ENCODE measurements at places on chromosomes 12 and 14.
A peak's percentile ranks its signal among the peaks of the same experiment; 100 is the strongest.

DNA sequence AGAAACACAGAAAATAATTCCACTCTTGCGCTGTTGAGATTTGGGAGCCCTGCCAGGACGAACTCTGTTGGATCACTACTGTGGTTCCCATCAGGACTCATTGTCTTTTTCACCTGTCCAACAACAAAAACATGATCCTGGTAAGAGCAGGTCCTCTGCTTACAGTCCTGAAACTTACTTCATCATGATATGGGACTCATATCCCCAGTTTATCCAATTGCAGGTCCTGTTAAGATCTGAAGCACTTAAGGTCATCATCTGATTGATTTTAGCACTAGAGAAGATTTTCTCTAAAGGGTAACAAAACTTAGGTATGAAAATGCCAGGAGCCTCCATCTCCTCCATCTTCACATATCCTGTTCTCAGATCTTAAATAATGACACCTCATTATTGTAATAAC lies at the start of gene OR6S1:
Gene OR6S1 (minus strand): TSS at position 101 of the 400 bp plus-strand sequence. CDS start 0 bp downstream, at position 101.
- DNase-seq, result no peak
- no peaks in the 10 kb centered on the region for H3K27me3 ChIP-seq
- H3K36me3 ChIP-seq, result no peaks in the 10 kb centered on the region
- no peak within 1 kb of the TSS for H3K27ac ChIP-seq

- H3K4me3 ChIP-seq, result no peak overlapping the region
- H3K27me3 ChIP-seq, result no peaks in the 10 kb centered on the region
- no peaks in the 10 kb centered on the region for H3K36me3 ChIP-seq
- no peak for DNase-seq
- H3K4me1 ChIP-seq, result no peaks in the 10 kb centered on the region
- no peak overlapping the region for H3K27ac ChIP-seq
Observed at GRCh38 chr12:78457938-78458337, 406.6 kb upstream of the SYT1 start.

- H3K36me3 ChIP-seq, result no peaks in the 10 kb centered on the region
- H3K4me3 ChIP-seq, result no peak overlapping the region
- DNase-seq, result no peak
- H3K27me3 ChIP-seq, result no peaks in the 10 kb centered on the region
Observed at GRCh38 chr14:35940291-35940690, 114.2 kb downstream of the BRMS1L start.

DNA sequence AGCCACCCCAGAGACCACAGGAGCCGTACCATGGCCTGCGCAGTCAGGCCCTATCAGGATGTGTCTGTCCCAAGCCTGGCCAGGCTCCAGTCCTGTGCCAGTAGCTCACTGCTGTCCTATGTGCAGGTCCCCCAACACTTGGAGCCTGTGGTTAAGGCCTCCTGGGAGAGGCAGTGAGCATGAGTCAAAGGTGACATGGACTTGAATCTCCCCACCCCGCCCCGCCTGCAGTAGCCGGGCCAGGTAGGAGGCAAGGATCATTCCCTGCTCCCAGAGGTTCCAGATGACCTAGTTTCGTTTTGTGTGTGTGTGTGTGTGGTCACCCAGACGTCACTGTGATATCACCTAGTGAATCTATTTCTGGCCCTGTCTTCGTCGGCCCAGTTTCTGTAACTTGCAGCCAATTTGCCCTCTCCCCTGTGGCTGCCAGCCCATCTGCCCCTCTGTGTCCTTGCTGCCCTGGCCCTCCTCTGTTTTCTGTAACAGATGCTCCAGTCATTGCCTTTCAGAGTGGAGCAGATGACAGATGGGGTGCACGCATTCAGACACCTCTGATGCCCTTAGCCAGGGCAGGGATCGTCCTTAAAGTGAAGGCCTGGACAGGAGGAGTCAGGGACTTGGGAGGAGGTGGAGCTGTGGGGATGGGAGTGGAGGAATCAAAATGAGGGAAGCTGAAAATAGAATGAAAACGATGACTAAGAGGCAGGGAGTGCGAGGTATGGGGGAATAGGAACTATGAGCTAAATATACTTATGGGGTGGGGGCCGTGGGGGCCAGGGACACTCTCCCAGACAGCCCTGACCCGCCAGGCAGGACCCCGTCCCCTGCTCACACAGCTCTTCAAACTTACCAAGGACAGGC lies 37.4 kb downstream of the SLC6A12 start:
- H3K36me3 ChIP-seq, result no peaks in the 10 kb centered on the region
- no peaks in the 10 kb centered on the region for H3K27me3 ChIP-seq
- no peak for DNase-seq
- H3K4me3 ChIP-seq, result no peak overlapping the region
- H3K27ac ChIP-seq, result peak overlapping the region; percentile 18

- no peak overlapping the region for H3K27ac ChIP-seq
- peaks cover 6% of the 10 kb centered on the region for H3K4me1 ChIP-seq
- no peaks in the 10 kb centered on the region for H3K27me3 ChIP-seq
- H3K36me3 ChIP-seq, result no peaks in the 10 kb centered on the region
- H3K4me3 ChIP-seq, result no peak overlapping the region
Observed at GRCh38 chr12:115433014-115433634, 749.1 kb upstream of the TBX3 start.

- no peaks in the 10 kb centered on the region for H3K36me3 ChIP-seq
- no peaks in the 10 kb centered on the region for H3K27me3 ChIP-seq
Observed at GRCh38 chr12:94458877-94459727, 565 bp downstream of the CEP83 start.

Data from Peyer's patch (tissue), 4 donors.